Cerebellum (tissue), 4 donors: ENCODE measurements at places on chromosomes 16 and 17. TPM values are rescaled to one million over a fixed set of nuclear protein-coding genes. Genes with fewer than 3 reads are reported as not detected.

CASKIN1 gene
- total RNA-seq = 19.0 TPM

NPIPA8 gene
- total RNA-seq = 0.45 TPM

DNA sequence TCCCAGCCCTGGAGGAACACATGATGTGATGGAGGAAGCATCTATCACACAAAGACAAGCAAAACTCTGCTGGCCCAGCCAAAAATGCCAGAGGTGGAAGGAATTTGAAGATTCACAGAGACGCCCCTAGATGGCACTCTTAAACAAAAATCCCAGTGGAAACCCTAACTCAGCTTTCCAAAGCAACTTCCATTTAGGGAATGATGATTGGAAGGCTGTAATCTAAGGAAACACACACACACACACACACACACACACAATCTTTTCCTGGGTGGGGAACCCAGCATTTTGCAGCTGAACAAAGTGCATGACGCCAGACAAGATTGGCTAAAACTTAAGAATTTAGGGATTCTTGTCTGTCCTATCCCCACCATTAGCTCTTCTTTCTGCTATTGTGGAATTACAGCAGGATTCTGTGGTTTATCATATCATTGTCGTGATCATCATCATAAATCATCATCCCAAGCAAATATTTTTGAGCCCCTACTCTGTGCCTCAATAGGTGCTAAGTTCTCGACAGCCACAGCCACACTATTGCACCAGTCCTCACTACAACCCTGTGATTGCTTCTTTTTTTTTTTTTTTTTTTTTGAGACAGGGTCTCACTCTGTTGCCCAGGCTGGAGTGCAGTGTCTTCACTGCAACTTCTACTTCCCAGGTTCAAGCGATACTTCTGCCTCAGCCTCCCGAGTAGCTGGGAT is 1.6 kb upstream of the LDAF1 start:
- DNase-seq = peak; percentile 87

- DNase-seq = no peak
Measured at GRCh38 chr16:1596516-1596915, 15.4 kb downstream of the IFT140 start.

GRCh38 chr17:55496094-55496881 is 15.0 kb downstream of the SMIM36 start:
- no peak for DNase-seq
